ENCODE measurements at places on chromosomes 4 and X.

- DNase-seq, result no peak
These were observed 92.1 kb upstream of the SMAD1 start for GRCh38 chr4:145389550-145389949.

DNA sequence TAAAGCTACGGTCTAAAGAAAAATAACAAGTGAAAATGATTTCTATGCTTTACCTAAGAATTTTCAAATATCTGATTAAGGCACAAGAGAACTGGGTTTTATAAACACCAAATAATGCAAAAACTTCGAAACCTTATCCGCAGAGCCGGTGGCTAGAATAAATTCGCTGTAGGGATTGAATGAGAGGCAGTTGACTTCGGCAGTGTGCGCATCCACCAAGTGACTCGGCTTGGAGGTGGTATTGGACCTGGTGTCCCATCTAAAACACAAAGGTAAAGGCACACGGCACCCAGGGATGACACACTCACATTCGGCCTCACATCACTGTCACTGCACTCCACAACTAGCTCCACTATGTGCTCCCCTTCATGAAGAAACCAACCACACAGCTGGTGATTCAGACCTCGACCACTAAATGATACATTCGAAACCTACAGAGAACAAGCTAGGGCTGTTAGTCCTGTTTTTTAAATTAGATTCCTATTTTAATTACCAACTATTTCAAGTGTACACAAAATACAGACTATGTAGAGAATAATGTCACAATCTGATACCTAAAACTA is 17.5 kb downstream of the RBBP7 start:
- DNase-seq, result no peak

- no peak for DNase-seq
These were observed 34.3 kb upstream of the GRPR start for GRCh38 chrX:16089086-16089485.

GRCh38 chr4:26321373-26322221 is 783 bp downstream of the RBPJ start:
- DNase-seq, result no peak

GRCh38 chr4:33996075-33996718 is 2248.1 kb downstream of the ARAP2 start:
- no peak for DNase-seq

- no peak for DNase-seq
These were observed 457.2 kb downstream of the GALNTL6 start for GRCh38 chr4:172270397-172270796.

DNA sequence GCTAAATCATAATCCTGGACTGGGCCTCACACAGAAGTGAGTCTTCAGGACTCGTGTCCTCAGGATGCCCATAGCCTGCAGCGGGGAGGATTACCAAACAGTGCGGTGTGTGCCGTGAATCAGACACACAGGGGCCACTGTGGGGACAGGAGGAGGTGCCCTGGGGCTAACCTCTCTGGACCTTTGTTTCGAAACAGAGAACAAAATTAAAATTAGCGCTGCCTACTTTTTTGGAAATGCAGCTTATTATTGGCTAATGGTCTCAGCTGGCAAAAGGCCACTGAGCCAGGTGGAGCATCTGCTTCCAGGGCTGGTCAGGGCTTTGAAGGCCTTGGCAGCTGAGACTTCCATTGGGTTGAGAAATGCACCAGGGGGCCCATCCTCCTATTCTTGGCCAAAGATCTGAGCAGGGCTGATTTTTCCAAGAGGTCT is 236.2 kb downstream of the EVC2 start:
- no peak for DNase-seq

DNA sequence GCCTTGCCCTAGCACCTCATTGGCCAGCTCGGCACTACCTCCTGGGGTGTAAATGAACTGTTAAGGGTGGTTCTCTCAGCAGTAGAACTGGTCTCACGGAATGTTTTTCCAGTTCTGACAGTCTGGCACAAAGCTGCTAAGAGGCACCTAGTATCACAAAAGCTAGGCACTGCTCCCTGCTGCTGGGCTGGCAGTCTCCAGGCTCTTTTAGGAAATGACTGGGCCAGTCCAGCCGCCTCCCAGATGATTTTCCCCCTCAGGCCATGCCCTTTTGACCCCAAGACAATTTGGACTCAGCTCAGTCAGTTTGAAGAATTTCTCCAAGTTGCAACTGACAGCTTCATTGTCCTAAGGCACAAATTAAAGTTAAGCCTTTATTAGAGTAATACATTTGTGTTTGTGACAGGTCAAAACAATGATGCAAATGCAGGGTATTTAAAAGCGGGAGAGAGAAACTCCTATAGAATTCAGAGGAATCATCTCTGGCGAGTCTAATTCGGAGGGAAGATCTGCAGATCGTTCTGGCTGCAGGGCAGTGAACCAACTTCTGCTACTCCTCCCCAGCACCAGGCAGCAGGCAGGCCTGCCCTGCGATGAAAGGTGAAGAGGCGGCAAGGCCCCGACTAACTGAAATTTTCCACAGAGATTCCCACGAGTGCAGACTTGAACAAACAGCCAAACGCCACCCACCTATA is 7.9 kb downstream of the FRMD7 start:
- DNase-seq, result no peak

DNA sequence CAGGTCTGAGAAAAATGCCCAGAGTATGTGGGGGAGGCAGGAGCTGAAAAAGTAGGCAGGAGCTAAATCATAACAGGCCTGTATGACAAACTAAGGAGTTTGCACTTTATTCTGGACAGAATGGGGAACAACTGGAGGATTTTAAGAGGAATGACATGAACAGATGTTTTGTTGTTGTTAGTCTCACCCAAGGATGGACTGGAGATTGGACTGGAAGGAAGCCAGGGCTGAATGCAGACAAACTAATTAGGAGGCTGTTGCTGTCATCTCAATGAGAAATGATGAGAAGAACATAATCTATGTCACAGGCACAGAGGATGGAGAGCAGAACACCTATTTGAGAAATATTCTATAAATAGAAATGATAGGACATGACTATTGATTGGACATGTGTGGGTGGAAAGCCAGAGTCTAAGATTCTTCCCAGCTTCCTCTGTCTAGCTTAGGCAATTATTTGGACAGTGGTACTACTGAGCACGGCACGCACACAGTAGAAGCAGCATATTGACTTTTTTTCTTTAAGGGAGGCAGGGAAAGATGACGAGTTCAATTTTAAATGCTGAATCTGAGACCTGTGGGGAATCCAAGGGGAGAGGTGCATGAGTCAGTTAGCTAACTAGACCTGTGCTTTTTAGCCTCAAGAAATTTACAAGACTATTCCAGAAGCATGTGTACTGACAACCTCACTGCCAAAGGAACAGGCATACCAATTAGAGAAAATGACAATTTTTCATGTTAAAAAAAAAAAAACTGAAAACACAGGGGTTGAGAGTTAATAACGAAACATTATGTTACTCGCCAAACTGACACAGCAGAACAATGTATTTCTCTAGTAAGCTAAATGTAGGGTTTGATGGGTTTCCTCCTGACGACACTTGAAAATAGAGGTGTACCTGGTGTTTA is 963 bp upstream of the USO1 start:
- DNase-seq, result peak; percentile 31

DNA sequence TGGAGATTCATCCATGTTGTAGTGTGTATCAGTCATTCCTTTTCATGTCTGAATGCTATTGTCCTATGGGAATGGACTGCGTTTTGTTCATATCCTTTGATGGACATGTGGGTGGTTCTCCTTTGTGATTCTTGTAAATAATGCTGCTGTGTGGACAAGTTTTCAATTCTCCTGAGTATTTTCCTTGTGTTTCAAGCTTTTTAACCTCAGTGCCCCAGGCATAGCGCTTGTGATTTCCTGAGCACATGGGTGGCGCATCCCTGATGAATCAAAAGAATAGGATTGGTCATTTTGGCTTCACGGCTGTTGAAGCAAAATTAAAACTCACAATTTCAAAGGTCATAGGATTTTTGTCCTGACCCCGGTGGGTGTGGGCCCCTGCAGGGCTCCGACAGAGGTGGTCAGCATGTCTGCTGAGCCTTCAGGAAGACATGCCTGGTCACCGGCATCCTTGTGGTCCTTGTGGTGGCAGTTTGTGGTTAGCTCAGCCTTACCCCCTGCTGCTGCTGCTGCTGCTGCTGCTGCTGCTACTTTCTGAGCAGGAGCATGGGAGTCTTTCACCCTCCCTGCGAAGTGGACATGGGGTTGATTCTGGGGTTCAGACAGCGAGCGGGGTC is 30.0 kb downstream of the SHROOM2 start:
- no peak for DNase-seq

DNA sequence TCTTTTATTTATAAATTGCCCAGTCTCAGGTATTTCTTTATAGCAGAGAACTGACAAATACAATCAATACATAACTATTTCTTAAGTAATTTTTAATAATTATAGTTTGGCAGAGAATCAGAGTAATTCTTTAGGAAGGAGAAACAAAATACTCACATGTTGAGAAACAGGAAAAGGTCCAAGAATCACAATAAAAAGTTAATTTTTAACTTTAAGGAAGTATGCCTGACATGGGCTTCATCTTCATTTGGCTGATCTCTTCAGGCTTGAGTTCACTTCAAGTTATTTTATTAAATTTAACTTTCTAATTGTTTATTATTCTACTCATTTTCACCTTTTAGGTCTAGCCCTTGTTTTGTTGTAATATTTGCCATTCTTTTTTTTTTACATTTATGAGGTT is 36.1 kb upstream of the RNF150 start:
- peak; percentile 61 for DNase-seq

GRCh38 chr4:101846550-101846949 is 56.0 kb downstream of the BANK1 start:
- no peak for DNase-seq

DNA sequence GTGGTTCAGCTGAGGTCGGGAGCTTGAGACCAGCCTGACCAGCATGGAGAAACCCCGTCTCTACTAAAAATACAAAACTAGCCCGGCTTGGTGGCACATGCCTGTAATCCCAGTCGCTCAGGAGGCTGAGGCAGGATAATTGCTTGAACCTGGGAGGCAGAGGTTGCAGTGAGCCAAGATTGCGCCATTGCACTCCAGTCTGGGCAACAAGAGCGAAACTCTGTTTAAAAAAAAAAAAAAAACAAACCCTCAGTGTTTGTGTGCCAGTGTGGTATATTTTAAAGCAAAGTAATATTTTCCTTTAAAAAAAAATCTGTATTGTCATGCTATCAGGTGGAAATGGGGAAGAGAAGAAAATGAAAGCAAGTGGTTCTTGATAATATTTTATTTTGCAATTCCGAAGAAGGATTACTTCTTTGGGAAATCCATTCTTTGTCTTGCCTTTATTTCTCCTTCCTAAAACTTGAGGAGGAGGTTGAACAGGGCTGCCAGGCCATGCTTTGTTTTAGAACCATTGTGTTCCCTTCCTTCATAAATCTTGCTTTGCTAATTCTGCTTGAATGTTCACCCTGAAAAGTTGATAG is 14.4 kb downstream of the ALG13 start:
- no peak for DNase-seq

DNA sequence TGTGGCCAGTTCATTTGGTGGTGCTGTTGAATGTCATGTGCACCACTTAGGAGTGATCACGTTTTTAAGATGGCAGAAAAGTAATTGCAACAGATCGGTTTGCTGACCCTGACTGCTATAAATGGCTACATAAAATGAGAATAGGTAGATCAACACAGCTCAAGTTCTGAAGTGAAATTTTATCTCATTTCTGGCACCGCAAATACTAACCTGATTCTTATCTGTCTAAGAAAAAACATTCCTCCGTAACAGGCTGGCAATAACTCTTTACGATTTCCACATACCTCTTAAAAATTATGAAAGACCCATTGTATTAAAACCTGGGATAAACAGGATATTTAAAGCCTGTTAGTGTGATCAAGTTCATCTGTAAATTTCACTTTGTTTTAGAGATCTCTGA is 387.5 kb downstream of the PDGFC start:
- no peak for DNase-seq

- no peak for DNase-seq
These were observed 31.8 kb downstream of the PRDM8 start for GRCh38 chr4:80229128-80229527.

GRCh38 chrX:136354201-136354600 is 53.4 kb downstream of the ADGRG4 start:
- DNase-seq, result no peak

- no peak for DNase-seq
These were observed 149.9 kb downstream of the ARSF start for GRCh38 chrX:3191201-3191600.

GRCh38 chr4:168920441-168921065 is 89.5 kb downstream of the CBR4 start:
- no peak for DNase-seq

DNA sequence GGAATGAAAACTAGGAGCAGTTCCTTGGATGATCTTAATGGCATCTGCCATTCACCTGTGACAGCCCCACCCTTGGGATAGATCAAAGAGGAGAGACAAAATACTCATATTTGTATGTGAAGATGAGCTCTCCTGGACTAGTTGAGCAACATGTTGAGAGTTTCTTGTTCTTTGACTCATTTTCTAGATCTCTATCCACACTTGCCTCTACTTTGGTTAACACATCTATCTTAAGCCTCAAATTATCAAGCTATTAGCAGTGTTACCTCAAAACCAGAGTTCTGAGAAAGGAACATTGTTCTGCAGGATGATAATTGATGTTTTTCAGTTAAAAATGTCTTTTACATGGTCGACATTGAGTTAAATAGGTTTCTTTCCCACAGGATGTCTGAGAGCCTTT is 94.2 kb upstream of the TEX13D start:
- no peak for DNase-seq

DNA sequence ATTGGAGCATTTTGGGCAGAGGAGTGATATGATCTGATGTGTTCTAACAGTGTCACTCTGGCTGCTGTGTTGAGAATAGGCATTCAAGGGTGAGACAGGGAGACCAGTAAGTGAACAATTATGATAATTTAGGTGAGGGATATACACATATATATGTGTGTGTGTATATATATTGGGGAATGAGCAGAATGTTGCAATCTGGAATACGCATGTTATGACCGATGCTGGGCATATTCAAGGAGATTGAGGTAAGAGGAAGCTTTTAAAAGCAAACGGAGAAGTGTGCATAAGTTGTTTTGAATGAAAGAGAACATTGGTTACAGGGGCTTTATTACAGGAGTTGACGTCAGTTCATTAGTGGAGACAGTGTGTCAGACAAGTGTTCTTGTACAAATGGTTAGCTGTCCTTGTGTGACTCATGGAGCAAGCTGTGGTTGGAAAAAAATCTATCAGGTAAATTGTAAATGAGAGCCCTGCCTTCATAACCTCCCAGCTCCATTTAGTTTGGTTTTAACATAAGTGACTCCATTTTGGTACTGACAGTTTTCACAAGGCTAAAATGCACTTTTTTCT is 442.5 kb upstream of the LCORL start:
- DNase-seq, result no peak

GRCh38 chr4:38769441-38769840 is 13.3 kb downstream of the TLR10 start:
- DNase-seq, result no peak

- DNase-seq, result no peak
These were observed 13.0 kb downstream of the RBMX start for GRCh38 chrX:136867518-136867917.
